ENCODE measurements at places on chromosomes 6 and 20.

DNA sequence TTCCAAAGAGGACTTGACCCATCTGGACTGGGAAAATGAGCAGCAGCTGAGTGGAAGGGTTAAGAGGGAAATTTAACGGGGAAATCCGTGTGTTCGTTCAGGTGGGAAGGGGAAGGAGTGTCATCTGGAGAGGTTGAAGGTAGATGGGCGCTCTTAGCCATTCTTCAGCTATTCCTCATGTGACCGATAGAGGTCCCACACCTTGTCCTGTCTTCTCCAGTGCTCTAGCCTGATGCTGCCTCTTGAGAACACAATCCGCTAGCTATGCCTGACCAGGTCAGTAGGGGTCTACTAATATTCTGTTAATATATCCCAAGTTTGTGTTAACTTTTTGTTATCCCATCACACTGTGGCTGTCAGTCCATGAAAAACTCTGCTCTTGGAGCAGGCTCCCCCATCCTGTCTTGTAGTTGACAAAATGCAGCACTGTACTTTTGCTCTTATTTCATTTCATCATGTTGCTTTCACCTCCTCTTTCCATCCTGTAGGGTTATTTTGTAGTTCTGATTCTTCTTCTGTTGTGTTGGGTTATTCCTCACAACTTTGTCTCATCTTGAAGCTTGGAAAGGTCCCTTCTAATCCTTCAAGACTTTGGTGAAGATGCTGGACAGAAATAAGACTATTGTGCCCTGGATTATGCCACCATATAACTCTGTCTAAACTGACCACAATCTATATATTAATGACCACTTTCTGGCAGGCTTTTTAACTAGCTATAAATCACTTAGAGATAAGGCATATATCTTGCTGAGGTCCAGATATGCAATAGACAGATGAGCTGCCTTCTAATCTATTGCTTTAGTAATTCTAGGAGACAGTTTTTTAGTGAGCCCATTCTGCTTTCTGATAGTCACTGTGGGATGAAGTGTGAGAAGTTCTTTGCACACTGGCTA lies 123.4 kb upstream of the SUPT3H start:
- DNase-seq, result no peak

DNA sequence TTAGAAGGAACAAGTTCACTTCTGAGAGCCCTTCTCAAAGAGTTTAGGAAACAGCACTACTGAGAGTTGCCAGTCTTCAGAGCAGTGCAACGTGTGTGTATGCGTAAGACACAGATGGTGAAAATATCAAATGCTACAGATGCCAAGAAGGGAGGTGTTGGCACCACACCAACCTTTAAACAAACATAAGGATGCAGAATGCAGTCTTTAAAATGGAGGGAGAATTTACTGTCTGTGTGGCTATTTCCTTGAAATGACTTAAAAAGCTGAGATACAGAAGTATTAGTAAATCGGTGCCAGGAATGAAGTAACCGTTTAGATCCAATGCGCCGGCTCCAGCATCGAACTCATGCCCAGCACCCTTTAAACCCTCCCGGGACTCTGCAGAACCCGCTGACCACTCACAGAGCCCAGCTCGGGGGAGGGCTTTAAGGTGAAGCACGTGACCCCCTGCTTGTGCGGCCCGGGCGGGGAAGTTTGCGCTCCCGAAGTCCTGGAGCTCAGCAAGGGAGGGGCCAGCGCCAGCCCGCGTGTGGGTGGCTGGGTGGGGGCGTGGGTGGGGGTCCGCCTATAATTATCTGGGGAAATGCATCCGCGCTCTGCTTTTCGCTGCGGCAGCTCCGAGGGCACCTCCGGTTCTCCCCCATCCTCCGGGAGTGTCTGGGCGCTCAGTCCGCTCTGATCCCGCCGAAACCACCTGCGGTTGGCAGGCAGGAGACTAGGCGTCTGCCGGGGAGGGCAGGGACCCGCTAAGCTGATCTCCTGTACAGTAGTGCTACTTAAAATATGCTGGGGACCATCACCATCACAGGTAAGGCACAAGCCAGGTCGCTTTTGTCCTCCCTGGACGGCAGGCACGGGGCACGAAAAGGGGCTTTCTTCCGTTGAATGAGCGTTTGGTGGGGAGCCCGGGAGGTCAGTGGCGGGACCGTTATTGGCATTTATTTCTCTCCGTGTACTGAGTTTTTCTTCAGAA lies 66.0 kb downstream of the ZBTB2 start:
- no peak for DNase-seq

- DNase-seq, result no peak
These were observed 35.7 kb downstream of the TGM2 start for GRCh38 chr20:38129248-38129865.

- no peak for DNase-seq
These were observed 41.4 kb downstream of the BCL2L1 start for GRCh38 chr20:31681128-31681727.

- DNase-seq, result no peak
These were observed 160.4 kb downstream of the BTBD9 start for GRCh38 chr6:38479331-38479730.

GRCh38 chr6:33028220-33028849 lies 18.9 kb upstream of the HLA-DOA start:
- no peak for DNase-seq

GRCh38 chr20:1998193-1998520 lies 4.3 kb upstream of the PDYN start:
- no peak for DNase-seq

- no peak for DNase-seq
These were observed 89.5 kb upstream of the TBX18 start for GRCh38 chr6:84853901-84854300.

- no peak for DNase-seq
These were observed 223.8 kb upstream of the PRSS16 start for GRCh38 chr6:27023664-27024063.

- DNase-seq, result no peak
These were observed 158.1 kb downstream of the SOX4 start for GRCh38 chr6:21751608-21752007.

- DNase-seq, result no peak
These were observed 266.4 kb downstream of the CDKAL1 start for GRCh38 chr6:20800653-20801052.

GRCh38 chr6:45154679-45155078 lies 173.5 kb upstream of the RUNX2 start:
- no peak for DNase-seq

- DNase-seq, result no peak
These were observed 677.7 kb downstream of the DOK5 start for GRCh38 chr20:55153001-55153645.

DNA sequence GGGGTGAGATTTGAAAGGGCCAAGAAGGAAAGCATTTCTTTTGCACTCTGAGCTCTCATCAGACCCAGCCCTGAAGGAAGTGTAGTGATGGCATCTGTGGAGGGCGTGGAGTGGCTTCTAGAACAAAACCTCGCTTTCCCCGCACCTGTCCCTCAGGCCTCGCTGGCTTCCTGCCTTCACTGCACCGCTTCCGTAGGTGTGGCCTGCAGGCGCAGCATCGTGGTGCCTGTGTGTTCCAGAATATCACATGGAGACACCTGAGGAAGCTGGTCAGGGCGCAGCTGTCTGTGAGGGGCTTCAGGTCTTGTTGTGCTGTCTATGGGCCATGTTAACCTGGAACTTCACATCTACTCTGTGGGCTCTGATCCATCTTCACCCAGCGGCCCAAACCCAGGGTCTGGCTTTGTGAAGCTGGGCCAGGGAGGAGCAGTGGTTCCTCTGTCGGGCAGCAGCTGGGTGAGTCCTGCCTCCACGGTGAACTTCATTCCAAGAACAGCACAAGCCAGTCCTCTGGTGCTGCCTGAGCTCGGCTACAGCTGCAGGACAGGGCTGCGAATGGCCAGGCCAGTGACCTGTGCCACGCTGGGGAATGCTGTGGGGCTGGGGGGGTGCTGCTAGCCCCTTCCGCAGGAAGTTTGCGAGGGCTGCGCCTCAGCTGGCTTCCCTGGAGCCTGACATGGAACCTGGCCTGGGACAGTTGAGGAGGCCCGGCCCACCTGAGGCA lies 40.9 kb downstream of the DSTN start:
- no peak for DNase-seq

- DNase-seq, result no peak
These were observed 43.5 kb upstream of the NFATC2 start for GRCh38 chr20:51586005-51586440.

- no peak for DNase-seq
These were observed 14.8 kb upstream of the MCHR2 start for GRCh38 chr6:100008857-100009256.

DNA sequence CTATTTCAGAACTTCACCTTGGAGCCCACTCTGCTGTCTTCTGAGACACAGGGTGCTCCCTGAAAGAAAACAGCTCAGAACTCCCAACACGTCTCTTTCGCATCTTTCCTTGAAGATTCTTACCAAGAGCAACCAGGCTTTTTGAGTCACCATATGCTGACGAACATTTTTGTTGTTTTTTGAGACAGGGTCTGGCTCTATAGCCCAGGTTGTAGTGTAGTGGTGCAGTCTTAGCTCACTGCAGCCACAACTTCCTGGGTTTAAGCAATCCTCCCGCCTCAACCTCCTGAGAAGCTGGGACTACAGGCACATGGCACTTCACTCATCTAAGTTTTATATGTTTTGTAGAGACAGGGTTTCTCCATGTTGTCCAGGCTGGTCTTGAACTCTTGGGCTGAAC lies 68.5 kb downstream of the TRMT11 start:
- DNase-seq, result no peak

GRCh38 chr6:80872199-80872950 lies 765.9 kb downstream of the BCKDHB start:
- DNase-seq, result no peak

DNA sequence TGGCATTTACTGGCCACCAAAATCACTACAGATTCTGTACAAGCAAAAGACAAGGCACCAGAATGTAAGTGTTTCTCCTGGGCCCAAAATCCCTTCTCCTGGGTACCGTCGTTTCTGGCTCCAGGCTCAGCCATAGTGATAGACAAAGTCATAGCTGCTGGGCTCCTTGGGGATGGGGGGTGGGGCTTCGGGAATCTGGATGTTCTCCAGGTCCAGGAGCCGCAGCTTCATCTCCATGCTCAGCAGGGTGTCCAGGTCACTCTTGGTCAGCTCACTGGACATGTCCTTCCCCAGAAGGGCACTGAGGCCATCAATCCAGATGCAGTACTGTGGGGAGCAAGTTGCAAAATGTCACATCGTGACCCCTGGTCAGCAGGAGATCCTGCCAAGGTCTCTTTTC lies 39.2 kb downstream of the ELMO2 start:
- no peak for DNase-seq

- DNase-seq, result no peak
These were observed 1.5 kb downstream of the BRD2 start for GRCh38 chr6:32969685-32970412.

- DNase-seq, result no peak
These were observed 74.9 kb upstream of the RIN2 start for GRCh38 chr20:19683188-19683587.

DNA sequence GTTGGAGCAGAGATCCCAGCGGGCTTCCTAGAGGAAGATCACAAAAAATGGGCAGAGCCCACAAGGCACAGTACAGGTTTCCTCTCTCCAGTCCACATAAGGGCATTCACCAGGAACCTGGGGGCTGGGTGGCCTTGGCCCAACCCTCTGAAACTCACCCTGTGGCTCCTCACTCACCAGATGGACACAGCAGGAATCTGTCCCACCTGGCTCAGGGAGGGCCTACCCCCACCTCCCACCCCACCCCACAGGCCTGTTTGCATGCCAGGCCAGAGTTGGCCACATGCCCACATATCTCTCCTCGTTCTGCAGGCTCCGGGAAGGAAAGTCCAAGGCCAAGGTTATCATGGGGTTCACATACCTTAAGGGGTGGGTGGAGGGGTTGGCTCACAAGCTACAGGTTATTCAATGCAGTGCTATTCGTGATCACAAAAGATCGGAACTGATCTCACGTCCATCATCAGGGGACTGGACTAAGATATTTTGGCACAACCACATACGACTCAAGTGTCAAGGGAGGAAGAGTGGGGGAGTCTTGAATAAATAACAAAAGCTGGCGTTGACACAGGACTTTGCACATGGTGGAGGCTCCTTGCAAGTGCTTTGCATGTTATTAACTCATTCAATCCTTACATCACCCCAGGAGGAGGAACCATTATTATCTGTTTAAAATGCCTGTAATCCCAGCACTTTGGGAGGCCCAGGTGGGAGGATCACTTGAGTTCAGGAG lies 13.0 kb downstream of the RIPOR3 start:
- no peak for DNase-seq

- no peak for DNase-seq
These were observed 23.8 kb downstream of the UST start for GRCh38 chr6:148770408-148771211.

- no peak for DNase-seq
These were observed 62.5 kb downstream of the CEBPB start for GRCh38 chr20:50253101-50253500.

GRCh38 chr6:16412982-16413381 lies 174.6 kb downstream of the GMPR start:
- DNase-seq, result no peak

GRCh38 chr20:32894026-32894483 lies 35.3 kb downstream of the EFCAB8 start:
- DNase-seq, result no peak

DNA sequence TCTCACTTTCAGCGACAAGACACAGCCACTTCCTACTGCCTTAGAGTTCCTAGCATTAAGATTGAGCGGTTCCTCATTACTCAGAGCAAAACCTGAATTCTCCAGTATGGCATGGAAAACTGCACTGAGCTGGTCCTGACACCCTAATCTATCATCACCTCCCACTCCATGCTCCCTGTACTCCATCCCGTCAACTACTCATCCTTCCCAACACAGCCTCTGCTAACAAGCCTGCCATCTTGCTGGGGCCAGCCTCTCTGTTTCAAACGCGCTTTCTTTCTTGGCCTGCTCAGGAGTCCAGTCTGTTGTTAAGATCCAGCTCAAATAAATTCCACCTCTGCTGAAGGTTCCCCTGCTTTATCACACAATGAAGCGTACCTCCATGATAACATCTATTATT lies 12.0 kb downstream of the PRKN start:
- DNase-seq, result no peak

DNA sequence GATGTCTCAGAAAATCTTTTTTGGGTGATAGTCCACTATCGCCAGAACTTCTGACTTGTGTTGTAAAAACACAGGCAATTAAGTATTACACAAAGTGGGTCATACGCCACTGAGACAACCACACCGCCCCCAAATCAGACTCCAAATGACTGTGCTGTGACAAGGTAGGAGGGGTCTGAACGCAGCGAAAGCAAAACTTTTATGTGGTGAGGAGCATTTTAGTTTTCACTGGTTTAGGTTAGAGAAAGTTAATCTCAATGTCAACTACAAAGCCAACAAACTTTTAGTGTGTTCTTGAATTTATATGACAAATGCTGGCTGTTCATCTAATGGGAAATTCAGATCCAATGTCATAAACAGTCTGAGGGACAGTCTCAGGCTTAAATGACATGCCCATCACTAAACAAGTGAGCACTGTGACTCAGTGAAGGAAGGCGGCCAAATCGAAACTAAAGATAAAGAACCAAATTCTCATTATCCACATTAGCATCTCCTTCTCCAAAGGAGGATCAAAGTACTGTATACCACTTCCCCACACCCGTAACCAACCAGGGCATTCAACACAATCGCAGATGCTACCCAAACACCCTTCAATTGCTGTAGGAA lies 186.7 kb downstream of the GJA10 start:
- no peak for DNase-seq

DNA sequence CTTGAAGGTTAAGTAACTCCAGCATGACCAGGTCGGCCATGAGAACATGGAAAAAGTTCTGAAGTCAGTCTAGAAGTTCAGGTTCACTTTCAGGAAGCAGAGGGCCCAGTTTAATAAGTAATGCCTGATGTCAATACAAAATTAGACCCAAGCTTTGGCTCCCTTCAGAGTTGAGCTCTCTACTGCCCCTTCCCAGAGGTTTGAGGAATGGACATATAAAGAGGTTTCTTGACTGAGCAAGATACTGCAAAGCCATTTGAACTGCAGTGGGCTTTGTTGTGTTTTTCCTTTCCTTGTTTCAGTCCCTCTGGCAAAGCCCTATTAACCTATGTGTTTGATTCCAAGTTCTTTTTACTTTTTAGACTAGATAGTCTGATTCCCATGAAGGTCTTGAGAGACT lies 97.8 kb upstream of the PREP start:
- no peak for DNase-seq

All from cortex of kidney (tissue), 1 donor.